Kasumi-1 (cell line): ENCODE measurements at places on chromosomes 2 and 18.

DNA sequence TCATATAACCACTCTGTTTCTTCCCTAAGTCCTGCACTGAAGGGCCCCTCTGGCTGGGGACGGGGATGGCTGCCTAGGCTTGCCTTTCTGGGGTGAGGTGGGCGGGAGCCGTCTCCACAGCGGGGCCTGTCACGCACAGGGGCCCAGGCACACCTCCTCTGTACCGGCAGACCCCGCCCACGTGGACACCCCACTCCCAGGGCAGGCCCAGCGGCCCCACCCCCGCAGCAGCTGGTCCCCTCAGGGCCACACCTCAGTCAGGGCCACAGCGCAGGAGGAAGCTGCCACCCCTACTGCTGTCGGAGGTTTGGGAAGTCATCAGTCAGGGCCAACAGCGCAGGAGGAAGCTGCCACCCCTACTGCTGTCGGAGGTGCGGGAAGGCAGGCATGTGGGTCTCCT, 257.6 kb upstream of the RAB6C start:
- no peak for DNase-seq

GRCh38 chr2:3116371-3116770, 261.2 kb downstream of the EIPR1 start:
- no peak for DNase-seq

GRCh38 chr2:242048479-242048878, 178.9 kb downstream of the RTP5 start:
- no peak for DNase-seq

- DNase-seq: no peak
These were observed 50.8 kb downstream of the ACYP2 start for GRCh38 chr2:54166121-54166773.

DNA sequence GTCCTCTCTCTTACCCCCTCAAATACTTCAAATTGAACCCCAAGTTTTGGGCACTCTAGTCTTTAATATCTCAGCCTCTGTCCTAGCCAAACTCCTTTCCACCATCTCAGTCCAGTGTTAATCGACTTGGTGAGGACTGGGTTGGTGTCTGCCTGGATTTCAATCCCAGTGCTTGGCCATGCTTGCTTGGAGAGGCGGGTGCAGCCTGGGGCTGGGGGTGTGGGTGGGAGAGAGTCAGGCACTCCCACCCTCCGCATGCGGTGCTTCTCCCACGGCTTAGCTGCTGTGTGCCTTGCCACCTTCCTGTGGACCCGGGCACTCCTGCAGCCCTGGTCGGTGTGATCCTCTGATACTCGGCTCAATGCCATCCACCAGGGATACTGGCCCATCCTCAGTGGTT, 220.8 kb upstream of the HDAC4 start:
- DNase-seq: no peak

- no peak for DNase-seq
These were observed 404.6 kb upstream of the CWC22 start for GRCh38 chr2:180411661-180412060.

DNA sequence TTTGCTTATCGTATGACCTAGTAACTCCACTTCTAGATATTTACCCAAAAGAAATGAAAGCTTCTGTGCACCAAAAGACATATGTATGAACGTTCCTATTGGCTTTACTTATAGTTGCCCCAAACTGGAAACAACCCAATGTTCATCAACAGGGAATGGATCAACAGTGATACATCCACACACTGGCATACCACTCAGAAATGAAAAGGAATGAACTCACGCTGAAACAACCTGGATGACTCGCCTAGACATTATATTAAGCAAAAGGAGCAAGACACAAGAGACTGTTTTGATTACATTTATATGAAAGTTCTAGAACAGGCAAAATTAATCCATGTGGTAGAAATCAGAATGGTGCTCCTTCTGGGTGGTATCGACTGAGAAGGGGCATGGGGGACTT, 18.9 kb downstream of the ADRA2B start:
- no peak for DNase-seq

DNA sequence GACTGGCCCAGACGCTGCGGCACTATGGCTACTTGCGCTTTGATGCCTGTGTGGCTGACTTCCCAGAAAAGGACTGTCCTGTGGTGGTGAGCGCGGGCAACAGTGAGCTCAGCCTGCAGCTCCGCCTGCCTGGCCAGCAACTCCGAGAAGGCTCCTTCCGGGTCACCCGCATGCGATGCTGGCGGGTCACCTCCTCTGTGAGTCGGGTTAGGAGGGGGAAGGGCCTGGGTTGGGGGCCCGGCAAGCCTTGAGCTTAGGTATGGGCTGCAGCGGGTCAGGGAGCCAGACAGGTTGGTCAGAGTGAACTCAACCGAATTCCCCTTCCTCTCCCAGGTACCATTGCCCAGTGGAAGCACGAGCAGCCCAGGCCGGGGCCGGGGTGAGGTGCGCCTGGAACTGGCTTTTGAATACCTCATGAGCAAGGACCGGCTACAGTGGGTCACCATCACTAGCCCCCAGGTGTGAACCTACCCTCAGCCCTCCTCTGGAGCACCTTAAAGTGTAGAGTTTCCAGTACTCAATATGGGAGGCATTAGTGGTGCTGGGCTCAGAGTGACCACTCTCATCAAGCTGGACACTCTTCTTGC, 4.9 kb downstream of the ZNF513 start:
- DNase-seq: no peak

DNA sequence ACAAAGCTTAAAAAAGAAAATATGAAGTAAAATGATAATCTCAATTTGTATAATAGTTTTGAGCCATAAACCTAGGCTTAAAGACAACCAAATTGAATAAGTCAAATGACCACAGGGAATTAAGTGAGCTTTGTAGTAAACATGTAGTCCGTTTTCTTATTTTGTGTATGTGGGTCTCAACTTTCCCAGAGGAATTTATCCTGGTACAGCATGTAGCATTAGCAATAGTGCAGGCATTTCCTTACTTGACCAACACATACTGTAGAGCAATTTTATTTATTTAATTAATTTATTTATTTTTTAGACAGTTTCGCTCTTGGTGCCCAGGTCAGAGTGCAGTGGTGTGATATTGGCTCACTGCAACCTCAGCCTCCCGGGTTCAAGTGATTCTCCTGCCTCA, 37.5 kb upstream of the MTCL1 start:
- DNase-seq: no peak

GRCh38 chr18:75088021-75088506, 120.9 kb downstream of the PTGR3 start:
- DNase-seq: no peak

- DNase-seq: no peak
These were observed 359.2 kb upstream of the ID2 start for GRCh38 chr2:8322634-8323033.

DNA sequence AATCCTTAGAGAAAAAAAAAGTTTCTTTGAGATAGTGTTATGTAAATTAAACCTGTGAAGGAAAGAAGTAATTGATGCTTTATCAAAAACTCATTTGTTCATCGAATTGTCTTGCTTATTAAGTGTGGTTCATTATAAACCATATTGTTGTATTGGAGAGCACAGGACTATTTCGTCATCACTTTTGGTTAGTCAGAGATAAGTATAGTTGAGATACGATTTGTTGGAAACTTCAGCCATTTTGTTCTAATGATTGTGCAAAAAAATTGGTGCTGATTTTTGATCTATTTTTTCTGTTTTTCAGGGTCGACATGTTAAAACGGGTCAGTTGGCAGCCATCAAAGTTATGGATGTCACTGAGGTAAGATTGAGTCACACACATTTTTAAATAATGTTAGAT, 92.9 kb downstream of the MAP4K4 start:
- no peak for DNase-seq

- no peak for DNase-seq
These were observed 87.1 kb downstream of the HS1BP3 start for GRCh38 chr2:20563833-20564232.

- no peak for DNase-seq
These were observed 207.9 kb upstream of the NT5C1B start for GRCh38 chr2:18797133-18797845.

DNA sequence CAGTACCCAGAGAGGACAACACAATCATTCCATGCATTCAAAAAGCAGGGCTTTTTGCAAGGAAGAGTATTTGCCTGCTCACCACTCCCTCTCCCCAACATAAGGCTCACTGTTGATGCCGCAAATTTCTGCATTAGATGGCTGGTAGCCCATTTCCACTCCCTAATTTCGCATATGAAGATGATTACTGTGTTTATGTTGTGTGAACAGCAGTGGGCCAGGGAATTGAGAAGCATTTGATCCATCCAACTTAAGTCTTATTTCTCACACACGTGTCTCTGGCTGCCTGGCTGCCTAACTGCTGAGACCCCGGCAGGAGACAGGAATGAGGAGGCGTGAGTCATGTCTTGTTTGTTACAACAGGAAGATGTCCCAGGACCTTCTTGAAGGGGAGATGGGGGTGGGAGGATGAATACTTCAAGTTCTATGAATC, 294.1 kb downstream of the ALK start:
- DNase-seq: no peak

GRCh38 chr2:219362524-219363164, 25.1 kb downstream of the DNPEP start:
- peak; percentile 15 for DNase-seq

DNA sequence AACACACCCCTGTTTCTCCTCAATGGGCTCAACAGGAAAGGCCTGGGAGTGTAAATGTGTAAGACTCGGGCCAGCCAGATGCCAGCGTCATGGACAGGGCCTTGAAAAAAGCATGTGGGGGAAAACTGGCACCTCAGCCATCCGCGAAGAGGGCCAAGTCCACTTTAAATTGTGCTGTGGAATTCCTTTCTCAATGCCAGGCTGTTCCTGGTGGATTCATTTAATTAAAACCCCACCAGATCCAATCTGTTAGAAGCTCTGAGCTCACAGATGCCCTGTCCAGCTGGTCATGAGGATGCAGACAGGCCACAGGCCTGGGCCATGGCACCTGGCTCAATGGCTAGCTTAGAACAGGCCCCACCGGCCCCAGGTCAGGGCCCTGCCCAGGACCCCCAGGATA, 24.8 kb downstream of the KCNK3 start:
- DNase-seq: no peak

DNA sequence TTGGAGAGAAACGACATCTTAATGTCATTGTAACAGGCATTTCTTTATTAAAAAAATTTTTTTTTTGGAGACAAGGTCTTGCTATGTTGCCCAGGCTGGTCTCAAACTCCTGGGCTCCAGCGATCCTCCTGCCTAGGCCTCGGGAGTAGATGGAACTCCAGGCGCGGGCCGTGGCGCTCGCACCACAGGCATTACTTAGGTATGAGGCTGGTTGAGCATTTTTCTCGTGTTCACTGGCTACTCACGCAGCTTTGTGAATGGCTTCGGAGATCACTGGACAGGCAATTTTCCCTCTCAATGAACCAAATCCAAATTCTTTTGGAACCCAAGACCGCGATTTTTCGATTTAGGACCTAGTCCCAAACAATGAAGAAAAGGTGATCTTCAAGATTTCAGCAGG, 795 bp upstream of the TCF7L1 start:
- no peak for DNase-seq

- no peak for DNase-seq
These were observed 31.2 kb downstream of the GLS start for GRCh38 chr2:190911813-190912212.

DNA sequence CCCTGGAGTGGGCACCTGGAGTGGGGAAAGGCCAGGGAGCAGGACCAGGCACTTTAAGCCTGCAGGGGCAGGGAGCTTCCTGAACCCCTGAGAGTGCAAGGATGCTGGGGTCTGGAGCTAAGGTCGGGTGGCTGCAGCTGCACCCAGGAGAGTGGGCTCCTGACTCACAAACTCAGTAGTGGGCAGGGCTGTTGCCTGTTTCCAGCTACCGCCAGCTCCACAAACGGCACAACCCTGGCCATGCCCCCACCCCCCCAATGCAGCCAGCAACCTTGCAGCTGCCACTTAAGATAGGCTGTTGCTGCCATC, 688.8 kb downstream of the NYAP2 start:
- no peak for DNase-seq

- peak; percentile 40 for DNase-seq
These were observed 69.8 kb downstream of the POU3F3 start for GRCh38 chr2:104923665-104924064.

- peak; percentile 70 for DNase-seq
These were observed 88.7 kb downstream of the ARHGEF33 start for GRCh38 chr2:38978296-38978903.

DNA sequence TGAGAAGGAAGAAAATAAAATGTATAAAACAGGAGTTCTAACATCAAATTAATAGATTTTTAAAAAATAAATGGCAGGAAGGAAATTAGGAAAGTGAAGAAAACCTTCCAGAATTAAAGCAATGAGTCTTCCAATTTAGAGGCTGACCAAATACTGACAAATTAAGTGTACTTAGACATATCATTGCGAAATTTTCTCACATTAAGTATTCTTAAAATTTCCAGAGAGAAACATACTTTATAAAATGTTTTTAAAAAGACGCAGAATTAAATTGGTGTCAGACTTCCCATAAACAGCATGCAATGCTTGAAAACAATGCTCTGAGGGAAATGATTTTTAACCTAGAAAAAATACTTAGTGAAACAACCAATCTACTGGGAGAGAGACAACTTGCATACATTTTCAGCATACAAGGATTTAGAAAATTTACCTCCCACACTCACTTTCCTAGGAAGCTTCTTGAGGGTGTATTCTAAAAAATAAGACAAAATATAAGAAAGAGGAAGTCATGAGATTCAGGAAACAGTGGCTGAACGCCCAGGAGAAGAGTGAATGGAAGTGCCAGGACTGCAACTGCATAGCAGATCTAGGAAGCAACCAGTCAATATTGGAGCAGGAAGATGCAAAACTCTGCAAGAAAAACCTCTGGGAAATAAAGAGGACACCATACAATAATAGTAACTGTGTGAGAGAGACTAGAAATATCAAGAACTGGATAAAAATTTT, 339.9 kb downstream of the ADCYAP1 start:
- peak; percentile 77 for DNase-seq

GRCh38 chr2:67776276-67776675, 286.5 kb downstream of the C1D start:
- DNase-seq: no peak

- DNase-seq: no peak
These were observed 1274.5 kb upstream of the TMEFF2 start for GRCh38 chr2:193469251-193469650.

GRCh38 chr2:128169497-128169896, 78.5 kb downstream of the UGGT1 start:
- peak; percentile 4 for DNase-seq

DNA sequence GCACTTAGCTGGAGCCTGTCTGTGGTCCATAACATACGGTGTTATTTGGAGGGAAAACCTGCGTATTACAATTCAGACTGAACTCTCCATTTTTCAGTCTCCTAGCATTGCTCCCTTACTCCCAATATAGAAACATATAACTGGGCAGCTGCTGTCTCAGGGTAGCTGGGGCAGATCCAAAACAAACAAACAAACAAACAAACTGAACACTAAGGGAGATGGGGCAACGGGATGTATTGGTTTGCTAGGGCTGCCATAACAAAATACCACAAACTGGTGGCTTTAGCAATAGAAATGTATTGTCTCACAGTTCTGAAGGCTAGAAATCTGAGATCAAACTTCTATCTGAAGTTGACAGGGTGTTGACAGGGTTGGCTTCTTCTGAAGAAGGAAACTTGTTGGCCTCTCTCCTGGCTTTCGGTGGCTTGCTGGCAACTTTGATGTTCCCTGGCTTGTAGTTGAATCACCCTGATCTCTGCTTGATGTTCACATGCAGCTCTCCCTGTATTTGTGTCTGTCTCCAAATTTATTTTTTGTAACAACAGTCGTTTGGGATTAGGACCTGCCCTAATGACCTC, 329.3 kb upstream of the ZNF804A start:
- no peak for DNase-seq

- DNase-seq: no peak
These were observed 199.1 kb upstream of the NRXN1 start for GRCh38 chr2:51231071-51231470.

- peak; percentile 47 for DNase-seq
These were observed 44.3 kb upstream of the MRPL33 start for GRCh38 chr2:27727257-27727656.
